Neural crest cell (in vitro differentiated cells): ENCODE measurements at places on chromosomes 1 and 21. TPM values are rescaled to one million over a fixed set of nuclear protein-coding genes. Genes with fewer than 3 reads are reported as not detected.

The TCP10L gene
- total RNA-seq = 1.7 and 2.2 TPM in 2 replicates

The GRIK1 gene
- 0.77 and 0.91 TPM in 2 replicates for total RNA-seq

The ARHGEF11 gene
- 51.5 and 52.7 TPM in 2 replicates for total RNA-seq

The SPATA6 gene
- 24.5 and 26.0 TPM in 2 replicates for total RNA-seq

The KRTAP19-1 gene
- not detected in 2 replicates for total RNA-seq

The ICOSLG gene
- 0.07 and 0.09 TPM in 2 replicates for total RNA-seq

- H3K4me3 ChIP-seq = no peak overlapping the region
- no peak for DNase-seq
- H3K27ac ChIP-seq = no peak overlapping the region
- H3K36me3 ChIP-seq = no peaks in the 10 kb centered on the region
Measured at GRCh38 chr1:81703756-81704463, 96.8 kb upstream of the ADGRL2 start.

DNA sequence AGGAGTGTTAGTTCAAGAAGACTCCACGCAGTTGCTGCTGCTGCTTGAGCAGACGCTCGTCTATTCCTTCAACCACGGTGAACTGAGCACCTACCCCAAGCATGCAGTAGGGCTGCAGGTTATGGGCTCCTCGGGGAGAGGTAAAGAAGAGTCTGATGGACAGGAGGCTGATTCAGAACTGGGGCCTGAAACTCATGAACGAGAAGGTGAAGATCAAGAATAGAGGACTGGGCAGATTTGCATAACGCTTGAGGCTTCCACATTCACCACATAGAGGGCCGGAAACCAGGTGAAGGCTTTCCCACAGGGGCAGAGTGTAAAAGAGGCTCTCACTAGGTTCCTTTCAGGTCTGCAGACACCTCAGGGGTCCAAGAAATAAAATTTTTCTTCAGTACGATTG is 9.1 kb downstream of the ABCA4 start:
- DNase-seq = no peak
- peaks cover 38% of the 10 kb centered on the region for H3K4me1 ChIP-seq
- no peaks in the 10 kb centered on the region for H3K27me3 ChIP-seq

DNA sequence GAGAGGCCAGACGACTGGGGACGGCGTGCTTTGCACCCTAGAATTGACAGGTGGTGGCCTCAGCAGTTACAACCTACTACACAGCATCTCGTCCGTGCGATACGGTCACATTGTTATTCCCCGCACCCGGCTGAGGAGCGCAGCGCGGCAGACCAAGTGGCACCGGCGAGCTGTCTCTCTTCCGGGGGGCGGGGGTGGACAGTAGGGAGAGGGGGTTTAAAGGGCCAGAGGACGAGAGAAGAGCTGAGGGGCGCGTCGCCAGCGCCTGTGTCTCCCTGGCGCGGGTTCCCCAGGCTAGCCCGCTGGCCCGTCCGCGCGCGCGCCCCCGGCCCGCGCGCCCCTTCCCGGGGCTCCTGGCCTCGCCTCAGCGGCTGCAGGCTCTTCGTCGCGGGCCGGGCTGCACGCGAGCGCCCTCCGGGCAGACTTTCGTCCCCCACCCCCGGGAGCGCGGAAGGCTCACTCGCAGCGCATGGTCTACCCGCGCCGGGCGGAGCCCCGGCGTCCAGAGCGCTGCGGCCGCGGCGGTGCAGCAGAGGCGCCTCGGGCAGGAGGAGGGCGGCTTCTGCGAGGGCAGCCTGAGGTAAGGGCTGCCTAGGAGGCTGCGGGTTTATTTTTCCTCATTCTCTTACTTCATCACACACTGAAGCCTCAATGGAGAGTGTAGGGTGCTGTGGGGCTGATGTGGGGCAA is at the start of gene PDE4B:
Gene PDE4B (plus strand): TSS at position 227 of the 690 bp plus-strand sequence.
- H3K4me3 ChIP-seq = peak within 1 kb of the TSS; percentile 89
- no peak within 1 kb of the TSS for H3K27ac ChIP-seq
- H3K36me3 ChIP-seq = peaks cover 3% of the 10 kb centered on the region

DNA sequence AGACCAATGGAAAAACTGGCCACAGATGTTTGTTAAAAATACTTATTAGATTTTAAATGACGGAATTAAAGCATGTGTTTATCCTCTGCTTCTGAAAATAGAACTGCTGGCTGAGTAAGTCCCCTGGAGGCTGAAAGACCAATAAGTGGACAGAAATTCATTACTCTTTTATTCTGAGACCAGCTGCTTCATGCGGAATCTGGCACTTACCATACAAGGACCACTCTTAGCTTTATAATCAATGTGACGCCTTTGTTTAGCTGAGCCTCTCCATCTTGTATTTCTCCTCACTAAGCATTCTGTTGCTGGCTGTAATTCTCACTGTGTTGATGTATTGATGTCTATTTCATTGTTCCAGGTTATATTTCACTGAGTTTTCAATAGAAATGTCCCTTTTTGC is 6.3 kb upstream of the EXO1 start:
- no peaks in the 10 kb centered on the region for H3K36me3 ChIP-seq
- no peaks in the 10 kb centered on the region for H3K4me1 ChIP-seq
- H3K4me3 ChIP-seq = no peak overlapping the region
- no peak for DNase-seq
- H3K27ac ChIP-seq = peak overlapping the region; percentile 88

GRCh38 chr1:188708795-188709535 is 1768.7 kb downstream of the BRINP3 start:
- H3K4me1 ChIP-seq = peaks cover 19% of the 10 kb centered on the region
- no peaks in the 10 kb centered on the region for H3K27me3 ChIP-seq
- H3K4me3 ChIP-seq = no peak overlapping the region
- DNase-seq = no peak
- H3K27ac ChIP-seq = peak overlapping the region; percentile 23

- no peaks in the 10 kb centered on the region for H3K27me3 ChIP-seq
- no peaks in the 10 kb centered on the region for H3K36me3 ChIP-seq
- DNase-seq = no peak
- H3K27ac ChIP-seq = no peak overlapping the region
- H3K4me1 ChIP-seq = no peaks in the 10 kb centered on the region
Measured at GRCh38 chr1:157147906-157148700, 9.9 kb upstream of the ETV3 start.

- H3K4me1 ChIP-seq = peaks cover 7% of the 10 kb centered on the region
- peak overlapping the region; percentile 4 for H3K4me3 ChIP-seq
- DNase-seq = peak; percentile 13
- H3K27me3 ChIP-seq = no peaks in the 10 kb centered on the region
Measured at GRCh38 chr1:246647113-246647512, 77.1 kb upstream of the SCCPDH start.

- no peak overlapping the region for H3K27ac ChIP-seq
- H3K27me3 ChIP-seq = peaks cover 91% of the 10 kb centered on the region
- H3K4me3 ChIP-seq = peak overlapping the region; percentile 98
- H3K36me3 ChIP-seq = no peaks in the 10 kb centered on the region
Measured at GRCh38 chr1:213984387-213985208, 3.2 kb upstream of the PROX1 start.
